ENCODE measurements at places on chromosomes 7 and 10. TPM values are rescaled to one million over a fixed set of nuclear protein-coding genes. Genes with fewer than 3 reads are reported as not detected.

EN2 gene
- not detected for total RNA-seq

HOXA7 gene
- total RNA-seq, result 5.0 TPM

ZSCAN25 gene
- 11.2 TPM for total RNA-seq

SPDYE6 gene
- not detected for total RNA-seq
